ENCODE measurements at places on chromosomes 2 and 18.

DNA sequence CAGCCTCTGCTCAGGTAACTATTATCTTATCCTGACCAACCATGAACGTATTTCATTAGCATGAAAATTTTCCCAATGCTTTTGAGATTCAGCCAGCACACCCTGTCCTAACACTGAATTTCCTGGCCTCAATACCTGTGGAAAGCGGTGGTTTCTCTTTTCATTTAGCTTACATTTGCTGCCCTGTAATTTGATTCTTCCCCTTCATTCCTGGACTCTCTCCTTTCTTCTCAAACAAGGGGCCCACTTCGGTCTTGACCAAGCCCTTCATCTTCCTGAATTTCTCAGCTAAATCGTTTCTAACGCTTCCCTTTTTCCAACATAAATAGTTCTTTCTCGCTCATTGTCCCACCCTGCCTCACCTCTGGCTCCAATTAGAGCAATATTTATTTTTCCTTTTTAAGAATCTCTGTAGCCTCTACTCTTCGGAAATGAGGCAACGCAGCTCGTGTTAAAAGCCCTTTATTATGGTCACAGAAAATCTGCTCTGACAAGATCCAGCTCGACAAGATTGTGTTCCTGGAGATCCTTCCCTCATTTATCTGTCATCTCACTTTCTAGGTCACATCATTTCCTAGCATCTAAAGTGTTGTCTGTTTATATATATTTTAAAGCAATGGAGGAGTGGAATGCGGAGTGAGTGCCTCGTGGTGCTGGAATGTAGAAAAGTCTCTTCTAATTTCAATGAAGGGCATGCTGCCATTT is 49.5 kb upstream of the BCL11A start:
- DNase-seq = no peak

DNA sequence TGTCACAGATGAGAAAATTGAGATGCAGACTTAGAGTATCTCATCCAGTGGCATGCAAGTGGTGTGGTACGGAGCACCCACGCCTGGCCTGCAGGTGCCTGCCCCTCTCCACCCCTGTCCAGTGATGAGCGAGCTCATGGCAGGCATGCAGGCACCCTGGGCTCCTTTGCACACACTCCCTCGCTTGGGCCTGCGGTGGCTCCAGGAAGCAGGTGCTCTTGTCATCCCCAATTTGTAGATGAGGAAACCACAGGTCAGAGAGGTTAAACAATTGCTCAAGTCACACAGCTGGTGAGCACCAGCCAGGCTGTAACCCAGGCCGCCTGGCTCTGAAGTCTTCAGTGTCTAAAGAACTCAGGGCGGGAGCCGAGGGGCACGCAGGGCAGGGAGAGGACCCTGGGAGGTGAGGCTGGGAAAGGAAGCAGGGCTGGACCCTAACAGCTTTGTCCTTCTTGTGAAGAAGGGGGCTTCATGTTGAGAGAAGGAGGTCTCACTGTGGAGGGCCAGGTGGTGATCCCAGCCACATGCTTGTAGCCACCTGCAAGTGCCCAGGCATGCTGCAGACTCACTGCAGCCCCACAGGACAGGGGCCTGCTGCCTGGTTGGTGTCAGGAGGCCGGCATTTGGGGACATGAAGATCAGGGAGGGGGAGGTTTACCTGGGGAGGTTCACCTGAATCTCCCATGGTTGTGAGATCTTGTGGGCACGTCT is 166.2 kb downstream of the SH3RF3 start:
- DNase-seq = no peak

- no peak for DNase-seq
Measured at GRCh38 chr2:148967578-148967977, 70.9 kb upstream of the LYPD6B start.

DNA sequence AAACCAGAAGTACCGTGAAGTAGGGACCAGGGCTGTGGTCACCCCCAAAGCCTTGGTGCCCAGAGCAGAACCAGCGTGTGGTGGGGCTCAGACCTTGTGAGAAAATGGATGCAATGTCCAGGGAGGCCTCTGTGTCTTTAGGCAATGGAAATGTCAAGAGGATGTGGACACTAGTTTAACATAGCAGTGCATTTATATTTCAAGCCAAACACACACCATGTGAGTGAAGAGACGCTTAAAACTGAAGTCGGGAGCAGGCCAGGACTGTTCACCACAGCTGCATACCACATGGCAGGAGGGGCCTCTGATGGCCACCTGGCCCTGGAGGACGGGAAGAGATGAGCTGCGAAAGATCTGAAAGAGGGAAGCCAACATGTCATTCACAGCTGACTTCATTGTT is 87.3 kb upstream of the LDLRAD4 start:
- DNase-seq = no peak

DNA sequence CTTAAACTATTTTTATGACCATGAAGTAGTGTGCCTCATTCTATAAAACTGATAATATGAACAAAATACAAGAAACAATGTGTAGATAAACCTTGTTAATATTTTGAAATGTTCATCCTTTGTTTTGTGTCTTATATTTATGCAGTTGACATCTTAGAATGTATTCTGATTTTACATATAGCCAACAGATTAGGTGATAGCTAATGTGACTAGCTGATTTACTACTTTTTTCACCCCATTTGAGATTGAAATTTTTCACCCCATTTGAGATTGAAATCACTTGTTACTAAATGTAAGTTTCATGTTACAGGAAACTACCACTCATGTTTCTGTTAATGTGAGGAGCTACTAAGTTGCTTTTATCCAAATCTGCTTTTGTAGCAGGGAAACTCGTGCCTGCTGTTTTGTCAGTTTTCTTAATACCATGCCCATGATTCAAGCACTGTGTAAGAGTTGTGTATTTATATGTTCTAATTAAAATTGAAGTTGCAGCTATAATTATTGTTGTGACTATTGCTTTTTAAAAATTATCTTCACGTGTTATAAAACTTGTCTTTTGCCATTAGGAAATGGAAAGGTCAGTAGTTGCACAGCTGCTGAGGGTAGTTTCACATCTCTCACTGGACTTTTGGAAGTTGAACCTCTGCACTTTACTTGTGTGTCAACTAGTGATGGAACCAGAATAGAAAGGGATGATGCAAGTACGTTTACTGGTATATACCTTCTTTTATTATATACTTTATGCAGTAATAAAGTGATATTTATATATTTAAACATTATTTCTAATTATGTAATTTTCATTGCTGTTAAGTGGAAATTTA is 96.6 kb downstream of the BIRC6 start:
- DNase-seq = no peak

GRCh38 chr2:108634011-108634410 is 85.3 kb upstream of the RANBP2 start:
- DNase-seq = no peak

- no peak for DNase-seq
Measured at GRCh38 chr18:3688690-3689089, 238.7 kb downstream of the TGIF1 start.

- DNase-seq = no peak
Measured at GRCh38 chr2:207264310-207264709, 98.6 kb upstream of the KLF7 start.

- DNase-seq = no peak
Measured at GRCh38 chr2:112488201-112488600, 6.2 kb downstream of the TTL start.

GRCh38 chr18:34985963-34986362 is 55.2 kb upstream of the MAPRE2 start:
- DNase-seq = no peak
